Panc1 (cell line): ENCODE measurements at places on chromosomes 2 and 18.
A peak's percentile ranks its signal among the peaks of the same experiment; 100 is the strongest.

DNA sequence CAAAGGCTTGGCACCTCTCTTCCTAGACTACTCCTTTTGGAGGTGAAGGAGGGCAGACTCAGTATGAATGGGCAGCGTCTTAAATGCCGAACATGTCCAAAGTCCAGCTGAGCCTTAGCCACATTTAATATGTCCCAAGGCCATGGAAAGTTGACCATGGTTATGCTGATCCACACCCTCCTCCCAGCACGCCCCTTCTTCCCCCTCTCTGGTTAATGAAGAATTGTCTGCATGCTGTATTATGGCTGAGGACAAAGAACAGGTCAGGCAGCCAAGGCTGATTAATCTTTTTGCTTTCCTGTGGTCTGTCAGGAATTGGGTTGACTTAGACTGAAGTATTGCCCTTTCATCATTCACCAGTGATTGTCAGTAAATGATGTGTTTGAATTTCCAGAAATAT, 5.8 kb upstream of the MYOM1 start:
- DNase-seq = no peak

DNA sequence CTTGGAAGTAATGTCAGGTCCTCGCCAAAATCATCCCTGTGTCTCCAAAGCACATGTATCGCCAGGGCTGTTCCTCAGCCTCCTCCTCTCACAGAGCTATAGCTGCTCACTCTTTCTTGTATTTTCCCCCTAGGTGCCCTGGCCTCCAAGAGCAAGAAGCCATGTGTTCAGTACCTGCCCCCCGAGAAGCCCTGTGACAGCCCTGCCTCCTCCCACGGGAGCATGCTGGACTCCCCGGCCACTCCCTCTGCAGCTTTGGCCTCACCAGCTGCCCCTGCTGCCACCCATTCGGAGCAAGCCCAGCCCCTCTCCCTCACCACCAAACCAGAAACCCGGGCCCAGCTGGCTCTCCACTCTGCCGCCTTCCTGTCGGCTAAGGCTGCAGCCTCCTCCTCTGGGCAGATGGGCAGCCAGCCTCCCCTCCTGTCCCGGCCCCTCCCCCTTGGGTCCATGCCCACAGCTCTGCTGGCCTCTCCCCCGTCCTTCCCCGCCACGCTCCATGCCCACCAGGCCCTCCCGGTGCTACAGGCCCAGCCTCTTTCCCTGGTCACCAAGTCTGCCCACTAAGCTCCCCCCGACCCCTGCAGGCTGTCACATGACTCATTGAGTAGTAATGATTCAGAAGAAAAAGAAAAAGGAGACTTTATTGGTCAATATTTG, 18.8 kb downstream of the TGOLN2 start:
- DNase-seq = no peak

DNA sequence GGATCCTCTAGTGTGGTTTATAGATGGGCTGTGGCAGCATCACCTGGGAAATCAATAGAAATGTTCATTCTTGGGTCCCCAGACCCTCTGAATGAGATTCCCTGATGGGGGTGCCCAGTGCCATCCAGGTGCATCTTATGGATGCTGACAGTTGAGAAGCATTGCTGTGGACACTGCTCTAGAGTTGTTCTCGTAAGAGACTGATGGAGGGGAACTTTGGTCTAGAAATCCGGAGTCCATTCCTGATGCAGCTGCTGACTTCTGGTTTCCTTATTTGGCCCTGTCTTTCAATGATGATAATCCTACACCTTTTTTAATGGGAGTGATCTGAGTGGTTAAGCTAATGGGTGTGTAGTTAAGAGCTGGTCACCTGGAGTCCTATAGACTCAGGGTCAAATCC, 28.3 kb upstream of the E2F6 start:
- DNase-seq = no peak

DNA sequence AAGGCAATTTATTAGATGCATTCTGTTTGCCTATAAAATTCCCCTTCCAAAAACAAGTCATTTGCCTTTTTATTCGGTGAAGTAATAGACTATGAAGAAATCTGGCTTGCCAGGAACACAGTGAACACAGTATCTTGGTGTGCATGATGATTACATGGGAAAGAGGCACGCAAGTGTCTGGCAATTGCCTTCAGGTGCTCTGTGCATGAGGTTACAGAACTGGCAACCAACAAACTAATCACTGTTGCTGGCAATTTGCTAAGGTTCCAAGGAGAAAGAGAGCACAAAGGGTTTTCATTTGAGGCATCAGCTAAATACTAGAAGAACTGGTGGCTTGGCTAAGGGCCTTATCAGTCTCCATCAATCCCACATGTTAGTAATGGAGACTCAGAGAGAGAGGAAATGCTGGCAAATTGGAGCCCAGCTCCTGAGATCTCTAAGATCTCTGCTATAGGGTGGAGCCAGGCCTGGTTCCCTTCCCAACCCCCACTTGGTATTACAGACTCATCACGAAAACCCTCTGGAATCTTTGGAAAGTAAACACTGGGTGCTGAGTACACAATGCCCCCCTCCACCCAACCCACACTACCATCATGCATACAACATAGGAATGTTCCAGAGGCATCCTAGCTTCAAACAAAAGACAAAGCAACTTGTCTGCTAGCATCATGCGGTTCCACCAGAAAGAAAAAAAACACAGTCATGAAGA, 10.4 kb downstream of the RNF152 start:
- DNase-seq = no peak

GRCh38 chr2:185147361-185147760, 549.0 kb downstream of the ZNF804A start:
- DNase-seq = no peak

DNA sequence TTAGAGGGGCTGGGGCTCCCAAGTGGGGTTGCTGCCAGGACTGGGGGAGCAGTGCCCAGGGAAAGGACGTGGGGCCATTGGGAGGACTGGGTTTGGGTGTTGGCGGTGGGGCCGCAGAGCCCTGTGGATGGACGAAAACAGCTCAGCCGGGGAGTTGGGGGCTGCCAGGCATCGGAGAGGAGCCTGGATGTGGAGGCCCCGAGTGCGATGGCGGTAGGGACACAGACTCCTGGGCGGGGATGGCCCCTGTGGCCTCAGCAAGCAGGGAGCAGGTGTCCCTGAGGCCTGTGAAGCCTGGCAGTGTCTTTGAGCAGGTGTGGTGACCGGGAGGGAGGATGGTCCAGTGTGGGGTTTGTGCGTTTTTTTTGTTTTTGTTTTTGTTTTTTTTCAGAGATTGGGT, 13.3 kb downstream of the CTDP1 start:
- DNase-seq = no peak

- DNase-seq = no peak
Measured at GRCh38 chr2:112153179-112153490, 14.9 kb downstream of the FBLN7 start.

GRCh38 chr2:216104691-216105090, 4.5 kb upstream of the XRCC5 start:
- no peak for DNase-seq

DNA sequence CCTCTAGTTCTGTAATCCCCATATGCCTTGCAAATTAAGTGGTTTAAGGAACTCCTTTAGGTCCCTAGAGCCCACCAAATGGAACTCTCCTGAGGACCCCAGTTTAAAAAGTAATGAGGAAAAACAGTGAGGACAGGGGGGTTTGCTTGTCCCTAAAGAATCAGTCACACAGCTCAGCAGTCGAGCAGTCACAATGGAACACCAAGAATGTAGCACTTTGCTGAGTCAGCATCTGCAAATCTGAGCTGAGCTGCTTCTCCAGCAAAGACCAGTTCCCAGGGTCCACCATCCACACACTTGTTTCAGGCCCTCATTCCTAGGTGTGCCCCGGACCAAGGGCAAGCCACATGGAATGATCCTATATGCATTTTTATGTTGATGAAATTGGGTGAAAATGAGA, 46.2 kb upstream of the NEDD4L start:
- DNase-seq = no peak

DNA sequence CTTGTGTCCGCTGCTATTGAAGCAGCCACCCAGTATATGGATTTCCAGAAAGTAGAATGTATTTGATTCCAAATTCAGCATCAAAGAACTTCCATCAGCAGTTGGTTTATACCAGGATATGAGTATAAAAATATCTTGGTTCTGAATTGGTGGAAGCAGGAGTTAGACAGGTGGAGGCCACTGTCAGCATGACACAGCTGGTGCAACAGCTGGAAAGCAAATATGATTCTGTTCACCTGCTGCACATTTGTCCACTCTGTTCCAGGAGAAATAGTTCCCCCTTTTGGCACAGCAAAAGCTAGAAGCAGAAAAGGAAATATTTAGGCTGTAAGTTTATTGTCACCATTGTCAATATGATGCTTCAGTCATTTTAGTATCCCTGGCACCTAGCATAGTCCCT, 41.2 kb downstream of the KIAA2012 start:
- no peak for DNase-seq

- DNase-seq = no peak
Measured at GRCh38 chr2:134594399-134594798, 124.4 kb downstream of the TMEM163 start.

- no peak for DNase-seq
Measured at GRCh38 chr2:102186791-102187495, at the start of gene IL1RL2. Gene IL1RL2 (plus strand): TSS chr2:102187023. CDS start chr2:102187868, 845 bp downstream.

DNA sequence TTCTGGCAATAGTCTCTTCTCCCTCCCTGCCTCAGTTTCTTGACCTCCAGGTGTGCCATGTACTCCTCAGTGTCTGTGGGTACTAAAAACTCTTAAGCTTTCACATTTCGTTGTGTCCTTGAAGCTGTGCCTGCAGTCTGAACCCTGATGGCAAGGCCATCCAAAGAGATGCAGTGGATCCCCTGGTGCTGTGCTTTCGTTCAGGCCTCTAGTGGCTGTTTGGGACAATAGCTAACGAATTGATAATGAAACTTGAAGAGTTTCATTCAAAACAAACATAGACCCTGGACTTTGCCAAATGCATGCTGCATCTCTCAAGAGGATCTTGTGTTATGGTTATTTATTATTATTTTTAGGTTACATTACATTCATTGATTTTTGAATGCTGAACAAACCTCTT, 523.1 kb upstream of the FSIP2 start:
- no peak for DNase-seq

DNA sequence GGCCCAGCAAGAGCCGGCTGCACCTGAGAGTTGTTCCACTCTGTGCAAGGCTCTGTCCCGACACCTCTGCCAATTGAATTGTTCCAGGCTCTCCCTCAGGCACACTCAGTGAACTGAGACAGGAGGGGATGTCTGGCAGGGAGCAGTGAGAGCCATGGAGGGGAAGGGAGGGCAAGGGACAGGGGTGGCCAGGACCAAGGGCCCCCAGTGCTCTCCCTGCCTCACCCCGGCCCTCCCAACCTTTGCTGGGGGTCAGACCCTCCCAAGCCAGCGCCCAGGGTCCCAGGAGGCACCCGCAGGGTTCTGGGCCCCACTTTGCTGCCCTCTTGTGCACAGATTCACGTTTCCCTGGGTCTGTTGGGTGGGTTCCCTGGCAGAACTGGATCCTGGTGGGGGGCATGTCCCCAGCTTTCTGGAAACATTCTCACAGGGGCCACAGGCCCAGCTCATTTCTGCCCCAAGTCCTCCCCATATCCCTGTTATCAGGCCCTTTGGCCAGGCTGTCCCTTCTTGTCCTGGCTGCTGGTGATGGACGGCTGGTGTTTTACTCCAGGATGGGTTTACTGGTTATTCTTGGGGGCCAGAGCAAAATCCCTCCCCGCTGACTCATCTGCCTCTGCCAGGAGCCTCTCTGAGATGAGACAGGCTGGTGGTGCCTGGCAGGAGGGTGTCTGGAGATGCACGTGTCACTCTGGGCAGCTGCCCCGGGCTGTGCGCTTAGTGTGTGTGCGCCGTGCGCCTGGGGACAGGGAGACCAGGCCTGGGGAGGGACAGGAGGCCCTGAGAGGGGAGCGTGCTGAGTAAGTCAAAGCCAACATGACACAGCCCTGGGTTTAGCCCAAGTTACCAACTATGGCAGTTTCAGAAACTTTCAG, 136.5 kb upstream of the CTDP1 start:
- no peak for DNase-seq

DNA sequence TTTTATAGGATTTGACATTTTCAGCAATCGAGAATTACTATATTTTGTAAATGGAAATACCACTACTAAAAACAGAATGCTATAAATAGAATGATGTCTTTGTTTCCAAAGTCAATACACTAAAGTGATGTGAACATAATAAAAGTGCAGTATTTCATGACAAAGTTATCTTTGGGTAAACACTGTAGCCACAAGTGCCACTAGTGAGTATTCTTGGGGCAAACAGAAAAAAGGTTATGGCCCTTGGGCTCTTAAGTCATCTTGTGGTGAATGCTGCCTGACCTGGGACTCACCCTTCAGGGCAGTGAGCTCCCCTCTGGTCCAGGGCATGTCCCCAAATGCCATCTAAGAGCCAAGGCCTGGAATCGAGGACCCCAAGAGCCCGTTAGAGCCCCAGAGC, 99.2 kb upstream of the KYNU start:
- no peak for DNase-seq

- no peak for DNase-seq
Measured at GRCh38 chr18:33350256-33350655, 90.3 kb downstream of the CCDC178 start.

GRCh38 chr2:49677227-49677626, 522.9 kb upstream of the FSHR start:
- no peak for DNase-seq

GRCh38 chr18:9210966-9211365, 74.4 kb downstream of the ANKRD12 start:
- DNase-seq = no peak

- DNase-seq = peak; percentile 48
Measured at GRCh38 chr2:201754717-201755415, 25.9 kb downstream of the ALS2 start.

DNA sequence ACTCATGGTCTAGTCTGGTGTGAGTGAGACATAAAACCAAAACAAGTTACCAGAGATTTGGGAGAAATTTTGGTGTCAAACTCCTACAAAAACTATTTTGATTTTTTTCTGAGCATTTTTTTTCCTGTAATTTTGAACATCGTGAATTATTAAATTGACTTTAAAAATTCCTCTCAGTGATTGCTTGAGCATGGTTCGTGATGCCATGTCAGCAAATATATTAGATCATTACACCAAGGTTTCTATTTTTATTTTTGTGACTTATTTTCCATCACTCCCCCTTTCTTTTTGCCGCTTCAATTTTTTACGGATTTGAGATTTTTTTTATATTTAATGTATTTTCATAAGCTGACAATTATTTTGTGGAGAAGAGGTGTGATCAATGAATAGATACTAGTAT, 613.9 kb upstream of the LRATD1 start:
- DNase-seq = no peak

DNA sequence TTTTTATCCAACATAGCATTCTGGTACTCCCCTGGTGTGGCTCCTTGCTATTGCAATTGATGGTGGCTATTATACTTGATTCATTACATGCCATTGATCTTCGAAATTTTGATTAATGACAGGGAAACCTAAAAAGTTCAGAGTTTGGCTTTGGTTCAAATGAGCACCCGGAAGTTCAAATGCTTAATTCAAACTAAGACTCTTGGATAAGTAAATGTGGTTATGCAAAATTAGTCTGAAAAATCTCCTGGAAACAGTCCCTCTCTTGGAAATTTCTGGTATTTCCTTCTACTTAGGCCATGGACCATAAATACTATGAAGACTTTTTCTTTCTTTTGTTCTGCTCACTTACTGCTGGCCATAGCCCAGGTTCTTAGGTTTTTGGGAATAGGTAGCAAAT, 65.3 kb upstream of the SMIM21 start:
- DNase-seq = no peak

- DNase-seq = no peak
Measured at GRCh38 chr18:21162786-21163185, 51.2 kb upstream of the ROCK1 start.
